AG09309 (cell line): ENCODE measurements at places on chromosomes 1 and 21.

- DNase-seq = no peak
These were observed 17.9 kb downstream of the SFT2D2 start for GRCh38 chr1:168243636-168244212.

DNA sequence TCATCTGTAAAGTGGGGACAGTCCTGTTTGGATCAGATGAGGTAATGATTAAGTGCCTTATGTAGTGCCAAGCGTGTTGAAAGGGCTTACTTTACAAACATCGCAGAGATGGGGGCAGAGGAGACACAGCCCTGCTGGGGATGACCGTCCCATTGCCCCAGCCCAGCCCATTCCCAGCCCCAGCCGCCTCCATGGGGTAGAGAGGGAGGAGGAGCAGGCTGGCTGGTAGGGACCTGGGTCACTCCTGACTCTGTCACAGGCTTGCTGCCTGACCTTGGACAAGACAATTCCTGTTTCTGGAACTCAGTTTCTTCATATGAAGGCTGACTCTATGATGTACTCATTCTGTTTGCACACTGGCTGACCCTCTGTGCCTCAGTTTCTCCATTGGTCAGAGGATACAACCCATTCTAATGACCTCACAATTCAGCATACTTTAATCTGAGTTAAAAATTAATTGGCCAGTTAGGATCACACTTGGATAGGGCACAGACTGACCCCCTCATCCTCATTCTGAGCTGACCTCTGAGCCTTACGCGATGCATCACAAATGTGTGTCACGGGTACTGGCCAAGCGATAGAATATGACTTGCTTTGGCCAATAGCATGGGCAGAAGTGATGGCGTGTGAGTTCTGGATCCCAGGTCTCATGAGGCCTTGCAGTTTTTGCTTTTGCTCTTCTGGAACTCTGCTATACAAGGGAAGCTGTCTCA, 91.1 kb downstream of the PTPRU start:
- no peak for DNase-seq

DNA sequence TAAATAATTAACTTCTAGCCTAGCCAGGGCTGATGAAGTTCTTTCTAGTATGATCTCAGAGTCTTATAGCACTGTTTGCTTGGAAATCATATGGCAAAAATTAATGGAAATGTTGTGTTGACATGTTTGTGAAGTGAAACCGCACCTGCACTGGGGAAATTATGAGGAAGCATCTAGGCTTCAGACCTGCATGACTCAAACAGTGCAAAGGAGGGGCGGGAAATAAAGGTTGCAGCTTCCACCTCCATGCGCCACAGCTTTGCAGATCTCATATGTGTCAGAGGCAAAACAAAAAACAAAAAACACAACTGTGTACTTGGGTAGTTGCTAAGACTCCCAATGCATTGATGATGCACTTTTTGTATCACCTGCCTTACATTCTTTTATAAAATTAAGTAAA, 1080.6 kb downstream of the PLA2G4A start:
- DNase-seq = no peak

DNA sequence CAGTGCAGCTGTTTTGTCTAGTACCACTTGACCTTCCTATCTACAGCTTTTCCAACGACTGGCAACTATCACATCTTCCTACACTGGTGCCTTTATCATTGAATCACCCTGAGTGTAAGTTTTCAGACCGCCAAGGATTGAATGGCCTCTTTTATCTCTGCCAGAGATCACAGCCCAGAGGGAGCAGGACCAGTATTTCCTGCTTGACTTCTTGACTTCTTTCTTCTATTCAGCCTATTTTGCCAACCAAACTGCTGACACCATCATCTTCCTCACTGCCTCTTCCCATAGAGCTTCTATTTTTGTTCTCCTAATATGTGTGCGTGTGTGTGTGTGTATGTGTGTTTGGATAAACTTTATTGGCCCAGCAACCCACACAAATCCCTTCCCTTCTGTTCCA, 53.8 kb downstream of the SERBP1 start:
- no peak for DNase-seq

DNA sequence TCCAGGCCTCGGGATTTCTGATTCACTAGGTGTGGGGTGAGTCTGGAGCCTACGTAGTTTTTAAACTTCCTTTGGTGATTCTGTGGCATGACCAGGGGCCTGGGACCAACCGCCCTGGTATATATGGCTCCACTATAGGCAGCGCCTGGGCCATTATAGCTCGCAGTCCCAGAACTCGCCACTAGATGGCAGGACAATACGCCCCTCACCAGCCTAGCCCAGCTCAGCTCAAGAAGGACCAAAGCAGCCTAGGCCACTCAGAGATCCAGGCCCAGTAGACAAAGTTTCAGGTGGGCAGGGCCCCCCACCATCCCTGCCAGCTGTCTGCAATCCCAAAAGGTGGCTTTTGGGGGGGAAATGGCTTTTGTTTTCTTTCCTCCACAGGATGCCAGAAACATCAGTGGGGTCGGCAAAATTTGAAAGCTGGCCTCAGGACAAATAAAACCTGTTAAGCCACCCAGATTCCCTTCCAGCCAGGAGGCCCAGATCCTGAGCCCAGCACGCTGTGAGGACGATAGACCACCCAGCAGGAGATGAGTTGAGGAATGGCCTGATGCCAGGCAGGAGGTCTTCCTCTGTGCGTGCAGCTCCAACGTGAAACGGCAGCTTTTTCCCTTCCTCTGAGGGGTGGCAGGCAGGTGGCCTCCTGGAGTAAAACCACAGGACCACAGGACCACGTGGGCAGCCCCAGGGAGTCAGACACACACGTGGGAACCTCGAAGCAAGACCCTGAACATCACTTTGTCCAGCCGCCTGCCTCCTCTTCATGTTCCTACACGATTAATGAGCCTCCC, 24.8 kb upstream of the TMEM51 start:
- DNase-seq = peak; percentile 17

DNA sequence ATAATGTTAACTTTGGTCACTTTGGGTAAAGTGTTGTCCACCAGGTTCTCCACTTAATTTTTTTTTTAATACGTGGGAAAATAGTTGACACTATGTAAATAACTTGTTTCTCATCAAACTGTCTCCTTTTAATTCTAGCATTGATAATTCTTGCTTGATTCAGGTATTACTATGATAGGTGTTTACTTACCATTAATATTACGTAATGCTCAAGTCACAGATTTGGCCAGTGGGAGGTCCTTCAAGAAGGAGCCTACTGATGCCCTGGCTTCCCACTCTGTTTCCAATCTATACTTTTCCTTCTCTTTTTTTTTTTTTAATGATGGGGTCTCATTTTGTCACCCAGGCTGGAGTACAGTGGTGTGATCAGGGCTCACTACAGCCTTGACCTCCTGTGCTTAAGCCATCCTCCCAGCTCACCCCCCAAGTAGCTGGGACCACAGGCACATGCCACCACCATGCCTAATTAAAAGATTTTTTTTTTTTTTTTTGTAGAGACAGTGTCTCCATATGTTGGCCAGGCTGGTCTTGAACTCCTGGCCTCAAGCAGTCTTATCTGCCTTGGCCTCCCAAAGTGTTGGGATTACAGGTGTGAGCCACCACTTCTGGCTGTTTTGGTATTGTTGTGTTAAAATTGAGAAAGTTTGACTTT, 29.9 kb downstream of the YTHDF2 start:
- no peak for DNase-seq

DNA sequence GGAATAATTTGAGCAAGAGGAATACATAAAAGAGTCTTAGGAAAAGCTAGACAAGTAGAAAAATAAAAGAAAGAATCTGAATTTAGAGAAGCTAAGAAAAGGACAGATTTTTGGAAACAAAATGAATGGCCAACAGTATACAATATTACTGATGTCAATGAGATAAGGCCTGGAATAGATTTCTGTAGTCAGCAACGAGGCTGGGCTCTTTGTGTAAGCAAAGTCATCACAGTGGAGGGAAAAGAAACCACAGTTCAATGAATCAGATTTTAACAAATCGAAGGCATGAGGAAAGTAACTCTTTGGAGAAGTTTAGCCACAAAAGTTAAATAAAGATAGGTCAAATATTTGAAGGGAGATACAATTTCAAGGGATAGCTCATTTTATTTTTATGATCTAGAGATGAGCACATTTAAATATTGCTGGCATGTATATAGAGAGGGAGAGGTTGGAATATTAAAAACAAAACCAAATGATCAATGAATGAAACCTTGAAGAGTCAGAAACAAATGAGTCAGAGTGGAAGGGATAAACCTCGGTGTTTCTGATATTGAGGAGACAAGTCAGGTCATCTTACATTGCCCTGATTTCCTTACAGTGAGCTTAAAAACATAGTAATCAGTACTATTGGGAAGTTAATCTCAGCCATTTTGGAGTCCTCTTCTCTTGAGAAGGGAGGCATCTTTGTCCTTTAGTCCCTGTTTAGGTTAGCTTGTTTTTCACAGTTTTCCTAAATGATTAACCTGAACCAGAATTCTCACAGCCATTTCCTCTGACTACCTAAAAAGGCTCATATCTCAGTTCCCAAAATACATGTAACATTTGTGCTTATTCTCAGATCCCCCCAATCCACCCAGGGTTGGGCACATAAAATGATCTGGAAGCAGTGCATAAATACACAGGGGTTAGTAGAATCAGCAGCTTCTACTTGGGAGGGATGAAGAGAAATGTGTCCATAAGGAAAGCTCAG, 620.0 kb upstream of the B3GALT2 start:
- DNase-seq = no peak

DNA sequence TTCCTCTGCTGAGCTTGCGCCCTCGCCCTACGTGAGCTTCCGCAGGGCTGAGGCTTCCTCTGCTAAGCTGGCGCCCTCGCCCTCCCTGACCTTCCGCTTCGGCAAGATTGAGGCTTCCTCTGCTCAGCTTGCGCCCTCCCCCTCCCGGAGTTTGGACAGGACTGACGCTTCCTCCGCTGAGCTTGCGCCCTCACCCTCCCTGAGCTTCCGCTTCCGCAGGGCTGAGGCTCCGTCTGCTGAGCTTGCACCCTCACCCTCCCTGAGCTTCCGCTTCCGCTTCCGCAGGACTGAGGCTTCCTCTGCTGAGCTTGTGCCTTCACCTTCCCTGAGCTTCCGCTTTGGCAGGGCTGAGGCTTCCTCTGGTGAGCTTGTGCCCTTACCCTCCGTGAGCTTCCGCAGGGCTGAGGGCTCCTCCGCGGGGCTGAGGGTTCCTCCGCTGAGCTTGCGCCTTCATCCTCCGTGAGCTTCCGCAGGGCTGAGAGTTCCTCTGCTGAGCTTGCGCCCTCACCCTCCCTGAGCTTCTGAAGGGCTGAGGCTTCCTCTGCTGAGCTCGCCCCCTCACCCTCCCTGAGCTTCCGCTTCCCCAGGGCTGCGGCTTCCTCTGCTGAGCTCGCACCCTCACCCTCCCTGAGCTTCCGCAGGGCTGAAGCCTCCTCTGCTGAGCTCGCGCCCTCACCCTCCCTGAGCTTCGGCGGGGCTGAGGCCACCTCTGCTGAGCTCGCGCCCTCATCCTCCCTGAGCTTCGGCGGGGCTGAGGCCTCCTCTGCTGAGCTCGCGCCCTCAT, 753.6 kb upstream of the TPTE start:
- DNase-seq = no peak

DNA sequence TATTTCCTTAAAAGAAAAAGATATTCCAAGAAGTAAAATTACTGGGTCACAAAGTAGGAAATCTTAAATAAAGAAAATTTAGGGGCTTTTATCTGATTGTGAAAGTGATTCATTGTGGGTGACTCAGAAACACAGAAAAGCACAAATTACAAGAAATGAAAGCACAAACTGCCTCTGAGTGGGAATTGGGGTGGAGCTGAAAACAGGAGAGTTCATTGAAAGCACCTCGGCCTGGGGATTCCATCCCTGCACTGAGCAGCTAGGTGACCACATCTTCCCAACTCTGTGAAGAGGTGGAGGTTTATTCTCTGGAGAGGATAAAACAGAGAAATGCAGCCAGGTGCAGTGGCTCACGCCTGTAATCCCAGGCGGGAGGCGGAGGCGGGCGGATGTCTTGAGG, 7.4 kb downstream of the GJA4 start:
- DNase-seq = peak; percentile 2

GRCh38 chr1:241927321-241927720, 30.2 kb upstream of the BECN2 start:
- DNase-seq = no peak

DNA sequence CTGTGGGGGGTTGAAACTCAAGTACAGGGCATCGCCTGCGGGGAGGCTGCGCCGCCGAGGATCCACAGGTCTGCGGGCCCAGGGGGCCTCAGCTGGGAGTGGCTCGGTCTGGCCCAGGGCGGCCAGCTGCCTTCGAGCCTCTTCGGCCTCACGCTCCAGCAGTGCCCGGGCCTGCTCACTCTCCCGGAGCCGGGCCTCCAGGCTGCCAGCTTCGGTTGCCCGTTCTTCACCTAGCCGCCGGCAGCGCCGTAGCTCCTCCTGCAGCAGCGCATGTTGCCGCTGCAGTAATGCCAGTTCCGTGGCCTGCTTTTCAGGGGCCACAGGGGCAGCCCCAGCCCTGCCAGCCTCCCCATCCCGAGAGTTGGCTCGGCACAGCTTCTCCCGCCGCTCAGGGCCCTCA, 9.4 kb downstream of the RXFP4 start:
- no peak for DNase-seq

DNA sequence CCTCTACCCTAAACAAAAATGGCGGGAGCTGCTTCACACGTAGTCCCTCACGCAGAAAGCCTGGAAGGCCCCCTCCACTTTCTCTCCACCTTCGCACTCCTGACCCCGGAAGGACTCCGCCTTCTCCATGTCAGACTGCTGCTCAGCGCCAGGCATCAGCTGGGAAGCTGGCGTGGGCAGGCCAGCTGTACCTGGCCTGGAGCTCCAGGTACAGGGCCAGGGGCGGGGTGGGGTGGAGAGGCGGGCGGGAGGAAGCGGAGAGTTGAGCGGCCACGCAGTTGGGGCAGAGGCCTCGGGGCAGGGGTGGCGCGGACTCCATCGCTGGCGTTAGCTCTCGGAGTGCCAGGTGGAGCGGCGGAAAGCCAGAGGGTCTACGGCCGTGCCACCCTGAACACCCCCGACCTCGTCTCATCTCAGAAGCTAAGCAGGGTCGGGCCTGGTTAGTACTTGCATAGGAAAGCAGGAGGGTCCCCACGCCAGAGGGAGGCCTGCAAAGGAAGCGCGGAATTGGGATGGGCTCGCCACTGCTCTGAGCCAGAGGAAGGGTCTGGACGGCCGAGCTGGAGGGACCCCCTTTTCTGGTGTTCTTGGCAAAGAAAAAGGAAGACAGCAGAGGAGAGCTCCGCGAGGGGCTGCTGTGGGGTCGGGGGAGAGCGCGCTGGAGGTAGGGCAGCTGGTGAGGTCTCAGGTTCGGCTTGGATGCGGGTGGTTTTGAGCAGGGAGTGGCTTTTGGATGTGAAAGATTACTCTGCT, at the start of gene MIGA1:
Gene MIGA1 (plus strand): TSS at position 121 of the 753 bp plus-strand sequence. CDS start 3,604 bp downstream, outside the sequence.
- peak; percentile 58 for DNase-seq

DNA sequence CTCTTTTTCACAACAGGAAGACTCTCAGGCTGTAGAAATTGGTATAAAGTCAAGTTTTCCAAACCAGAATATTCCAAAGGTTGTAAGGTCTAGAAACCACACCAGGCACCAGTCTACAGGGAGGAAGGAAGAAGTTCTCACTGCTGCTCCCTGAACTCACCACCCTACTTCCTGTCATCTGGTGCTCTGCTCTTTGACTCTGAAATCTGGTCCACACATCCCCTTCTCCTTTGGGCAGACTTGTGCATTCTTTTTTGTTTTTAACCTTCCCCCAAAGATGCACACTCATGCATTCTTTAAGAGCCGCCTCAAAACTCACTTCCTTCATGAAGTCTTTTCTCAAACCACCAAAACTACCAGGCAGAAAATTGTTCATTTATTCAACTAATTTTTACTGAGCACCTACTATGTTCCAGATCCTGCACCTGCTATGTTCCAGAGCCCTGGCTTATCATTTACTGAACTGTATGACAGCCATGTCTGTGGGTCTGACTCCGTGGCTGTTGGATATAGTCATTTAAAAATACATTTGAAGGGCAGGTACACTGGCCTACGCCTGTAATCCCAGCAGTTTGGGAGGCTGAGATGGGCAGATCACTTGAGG, 30.1 kb upstream of the EPS15 start:
- DNase-seq = no peak

- DNase-seq = peak; percentile 43
These were observed 49.6 kb downstream of the UBE2T start for GRCh38 chr1:202291961-202292712.
